ENCODE measurements at places on chromosomes 3 and 15.

DNA sequence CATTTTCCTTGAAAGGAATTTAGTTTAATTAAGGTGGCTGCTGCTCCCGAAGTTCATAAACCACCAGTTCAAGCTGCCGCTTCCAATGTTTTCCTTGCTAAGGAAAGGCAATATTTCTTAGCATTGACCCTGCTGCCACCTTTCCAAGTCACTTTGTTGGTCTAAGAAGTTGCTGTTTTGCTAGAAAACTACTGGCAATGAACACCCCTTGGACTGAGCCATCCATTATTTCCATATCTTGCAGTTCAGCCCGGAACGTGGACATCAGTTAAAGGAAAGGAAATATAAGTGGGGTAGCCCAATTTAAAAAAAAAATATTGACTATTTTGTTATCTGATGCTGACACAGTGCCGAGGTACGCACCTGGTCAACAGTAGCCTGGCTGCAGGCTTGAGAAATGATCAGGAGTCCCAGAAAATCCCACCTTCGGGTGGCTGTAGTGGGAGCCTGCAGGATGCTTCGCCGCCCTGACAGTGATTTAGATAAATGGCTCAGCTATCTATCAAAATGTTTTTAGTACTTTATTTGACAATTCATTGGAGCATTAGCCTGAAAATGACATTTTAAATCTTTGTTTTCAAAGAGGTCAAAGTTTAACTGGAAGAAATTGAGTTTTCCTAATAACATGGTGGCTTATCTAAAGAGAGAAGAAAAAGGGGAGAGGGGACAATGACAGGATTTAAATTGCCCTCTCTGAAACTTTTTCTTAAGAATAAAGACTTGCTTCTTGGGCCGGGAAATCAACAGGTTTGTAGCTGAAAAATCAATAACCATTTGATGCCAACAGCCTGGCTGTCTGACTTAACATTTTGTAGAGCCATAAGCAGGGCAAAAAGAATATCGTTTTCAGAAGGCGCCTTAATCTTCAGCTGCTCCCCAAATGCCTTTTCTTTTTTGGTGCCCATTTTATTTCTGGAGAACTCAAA, 1.6 kb downstream of the RARB start:
- no peak for DNase-seq

- no peak for DNase-seq
Observed at GRCh38 chr3:127410137-127410488, 122.3 kb upstream of the PRR20G start.

DNA sequence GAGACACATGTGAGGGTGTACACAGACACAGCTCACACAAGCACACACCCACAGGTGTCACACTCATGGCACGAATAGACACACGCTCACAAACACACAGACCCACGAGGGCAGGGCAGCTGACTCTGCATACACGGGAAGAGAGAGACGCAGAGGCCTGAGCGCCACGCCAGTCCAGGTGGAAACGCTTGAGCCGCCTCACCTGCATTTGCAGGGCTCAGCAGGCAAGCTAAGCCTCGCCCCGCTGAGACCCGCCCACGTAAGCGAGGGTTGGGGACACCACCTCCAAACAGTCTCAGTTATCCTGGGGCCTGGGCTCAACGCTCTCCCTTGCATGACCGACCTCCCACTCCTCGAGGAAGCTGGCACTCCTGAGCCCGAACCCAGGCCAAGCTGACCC, 73.2 kb downstream of the TLE3 start:
- DNase-seq = no peak

GRCh38 chr15:61090386-61091288, 138.5 kb downstream of the RORA start:
- DNase-seq = no peak

DNA sequence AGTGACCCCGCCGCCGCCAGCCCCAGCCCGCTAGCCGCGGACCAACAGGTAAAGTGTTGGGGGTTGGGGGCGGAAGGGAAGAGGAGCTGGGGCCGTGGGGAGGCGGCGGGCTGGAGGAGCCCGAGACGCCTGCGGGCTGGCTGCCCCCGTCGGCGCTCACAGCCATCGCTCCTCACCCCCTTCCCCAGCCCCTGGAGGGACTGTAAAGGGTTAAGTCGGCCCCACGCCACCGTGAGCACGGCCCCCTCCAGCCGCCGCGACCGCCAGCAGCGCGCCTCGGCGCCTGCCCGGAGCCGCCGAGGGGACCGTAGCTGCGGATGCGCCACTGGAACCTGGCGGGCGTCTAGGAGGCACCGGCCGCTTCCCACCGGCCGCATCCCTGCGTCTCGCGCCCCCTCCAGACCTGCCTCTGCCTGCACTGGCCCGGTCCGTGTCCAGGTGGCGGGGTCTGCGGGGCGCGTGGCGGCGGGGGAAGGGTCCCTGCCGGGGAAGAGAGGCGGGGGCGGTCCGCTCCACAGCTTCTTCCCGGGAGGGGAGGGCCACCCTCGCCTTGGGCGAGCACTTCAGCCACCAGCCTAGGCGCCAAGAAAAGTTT, 522 bp downstream of the MED12L start:
- no peak for DNase-seq

Measured in CD4-positive, alpha-beta T cell treated with Interleukin-12 subunit alpha and Interleukin-12 subunit beta, for 1 hour (primary cell).